ENCODE measurements at places on chromosomes 3 and 15.

DNA sequence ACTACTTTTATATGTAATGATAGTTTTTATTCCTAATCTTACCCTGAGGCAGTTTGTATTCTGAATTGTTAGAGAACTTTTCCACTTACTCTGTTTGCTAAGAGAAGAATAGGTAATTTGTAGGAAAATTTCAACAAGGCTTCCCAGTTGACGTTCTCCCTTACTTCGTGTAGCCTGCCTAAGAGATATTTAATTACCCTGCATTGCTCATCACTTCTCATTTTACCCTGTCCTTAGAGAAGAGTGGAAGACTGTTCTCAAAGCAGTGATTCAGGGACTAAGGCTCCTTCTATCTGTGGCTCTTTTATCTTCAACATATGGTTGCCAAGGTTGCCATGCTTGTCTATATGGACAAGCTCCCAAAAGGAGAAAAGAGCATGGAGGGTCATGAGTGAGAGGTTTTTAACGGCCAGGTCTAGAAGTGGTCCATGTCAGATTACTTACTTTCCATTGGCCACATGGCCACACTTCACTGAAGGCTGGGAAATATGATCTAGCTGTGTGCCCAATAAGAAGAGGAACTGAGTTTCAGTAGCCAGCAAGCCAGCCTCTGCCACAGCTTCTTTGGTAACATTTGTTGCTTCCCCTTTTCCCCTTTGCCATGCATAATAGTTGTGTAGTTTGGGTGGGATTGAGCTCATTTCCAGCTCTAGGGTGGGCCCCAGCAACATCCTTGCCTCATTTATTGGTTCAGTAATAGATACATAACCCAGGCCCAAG lies 22.1 kb downstream of the PDE8A start:
- no peak for DNase-seq

- no peak for DNase-seq
Measured at GRCh38 chr15:31098953-31099740, 2.4 kb downstream of the TRPM1 start.

GRCh38 chr3:11510356-11510755 lies 133.4 kb downstream of the VGLL4 start:
- no peak for DNase-seq

- DNase-seq: no peak
Measured at GRCh38 chr3:40923143-40923542, 276.2 kb upstream of the CTNNB1 start.
